Karpas-422 (cell line): ENCODE measurements at places on chromosomes 2 and 18.

DNA sequence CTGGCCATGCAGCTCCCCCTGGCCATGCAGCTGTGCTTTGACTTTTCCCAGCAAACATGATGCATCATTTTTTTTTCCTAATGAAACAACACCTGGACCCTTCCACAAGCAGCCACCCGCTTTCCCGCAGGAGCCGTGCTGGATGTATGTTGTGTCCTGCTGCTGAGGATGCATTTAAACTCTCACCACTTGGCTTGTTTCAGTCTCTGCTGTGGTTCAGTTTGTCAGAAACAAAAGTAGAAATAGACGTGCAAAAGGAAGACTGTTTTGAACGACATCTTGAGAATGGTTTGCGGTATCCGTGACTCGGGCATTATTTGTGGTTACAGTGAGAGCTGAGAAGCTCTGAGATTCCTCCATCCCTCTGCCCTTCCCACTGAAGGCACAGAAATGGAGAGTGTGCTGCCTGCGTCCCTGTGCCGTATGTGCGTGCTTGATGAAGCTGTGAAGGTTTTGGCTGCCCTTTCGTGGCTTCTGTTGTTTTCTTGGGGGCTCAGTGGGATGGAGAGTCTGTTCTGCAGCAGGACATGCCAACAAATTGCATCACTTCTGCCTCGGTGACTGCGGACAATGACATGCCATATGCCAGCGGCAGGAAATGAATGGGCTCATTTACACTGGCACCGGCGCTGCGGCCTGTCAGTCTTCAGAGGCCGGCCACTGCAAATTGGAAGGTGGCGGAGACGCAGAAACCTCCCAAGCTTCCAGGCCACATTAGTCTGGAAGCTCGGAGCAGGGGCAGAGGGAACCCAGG, 417.7 kb upstream of the SALL3 start:
- DNase-seq = no peak

DNA sequence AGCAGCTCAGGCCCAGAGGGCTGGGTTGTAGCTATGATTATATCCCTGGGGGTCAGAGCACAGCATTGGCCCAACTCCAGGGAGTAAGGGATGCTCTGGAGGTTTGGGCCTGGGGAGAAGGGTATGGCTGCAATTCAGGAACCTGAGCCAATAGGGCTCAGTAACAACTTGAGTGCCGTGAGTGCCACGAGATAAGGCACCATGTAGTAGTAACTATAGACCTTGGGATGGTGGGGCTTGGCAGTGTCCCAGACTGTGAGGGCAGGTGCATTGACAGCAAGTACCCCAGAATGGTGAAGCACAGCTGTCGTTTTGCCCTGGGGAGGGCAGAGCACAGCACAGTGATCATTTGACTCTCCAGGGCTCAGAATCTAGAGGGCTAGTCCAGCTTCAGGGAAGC, 45.1 kb upstream of the ZNF396 start:
- no peak for DNase-seq

GRCh38 chr2:207403950-207404349, 125.8 kb upstream of the CREB1 start:
- DNase-seq = no peak

DNA sequence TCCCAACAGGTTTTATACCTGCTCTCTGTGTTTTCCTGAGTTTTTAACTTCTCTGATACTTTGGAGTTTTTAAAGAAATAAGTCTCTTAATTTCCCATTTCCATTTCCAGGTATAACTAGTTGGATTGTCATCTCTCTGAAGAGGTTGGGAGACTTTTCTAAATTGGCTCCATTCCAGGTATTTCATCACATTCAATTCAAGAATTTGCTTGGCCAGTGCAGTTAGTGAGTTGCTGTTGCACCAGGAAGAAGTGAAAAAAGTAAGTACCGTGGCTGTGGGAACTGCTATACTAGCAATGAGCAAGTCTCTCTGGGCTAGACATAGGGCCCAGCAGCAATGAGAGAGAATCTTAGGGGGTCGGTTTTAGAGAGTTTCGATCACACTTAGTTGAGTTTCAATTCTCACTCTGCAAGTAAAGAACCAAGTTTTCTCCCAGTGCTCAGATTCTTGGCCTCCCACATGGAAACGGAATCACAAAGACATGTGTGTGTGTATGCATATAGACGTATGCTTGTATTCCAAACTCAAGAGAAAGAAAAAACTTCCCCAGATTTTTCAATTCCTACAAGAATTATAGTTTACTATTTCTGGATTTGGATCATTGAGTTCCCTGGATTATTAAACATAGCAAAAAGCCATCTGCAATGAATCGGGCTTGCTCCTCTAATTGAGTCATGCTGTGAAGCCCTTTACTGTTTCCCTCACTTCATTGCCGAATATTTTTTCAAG, 894.4 kb downstream of the BCL11A start:
- DNase-seq = no peak

DNA sequence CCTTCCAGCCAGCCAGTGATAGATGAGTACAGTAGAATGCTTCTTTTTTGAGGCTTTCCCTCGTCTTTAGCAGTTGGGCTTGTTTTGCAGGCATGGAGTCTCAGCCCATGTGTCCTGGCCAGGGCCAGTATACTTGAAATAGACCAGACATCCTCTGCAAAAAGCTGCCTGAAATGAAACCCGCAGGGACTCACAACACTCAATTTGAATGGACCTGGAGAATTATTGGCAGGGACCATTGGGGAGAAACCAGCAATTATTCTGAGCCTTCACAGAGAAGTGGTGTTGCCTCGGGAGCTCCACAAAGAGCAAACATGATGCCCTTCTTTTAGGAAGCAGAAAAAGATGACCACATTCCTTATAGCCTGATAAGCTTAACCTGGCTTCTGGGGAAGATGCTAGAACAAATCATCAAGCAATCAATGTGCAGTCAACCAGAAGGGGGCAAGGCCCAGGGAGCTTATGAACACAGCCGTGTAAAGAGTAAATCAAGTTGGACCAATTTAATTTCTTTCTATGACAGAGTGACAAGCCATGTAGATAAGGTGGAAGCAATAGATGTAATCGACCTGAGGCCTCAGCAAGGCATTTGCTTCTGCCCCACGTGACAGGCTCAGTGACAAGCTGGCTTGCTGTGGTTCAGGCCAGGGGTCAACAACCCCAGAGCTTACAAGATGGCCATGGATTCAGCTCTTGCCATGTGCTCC, 42.1 kb downstream of the BOD1L2 start:
- DNase-seq = no peak
